ENCODE measurements at places on chromosomes 2 and 18. TPM values are rescaled to one million over a fixed set of nuclear protein-coding genes. Genes with fewer than 3 reads are reported as not detected.
A peak's percentile ranks its signal among the peaks of the same experiment; 100 is the strongest.

DNA sequence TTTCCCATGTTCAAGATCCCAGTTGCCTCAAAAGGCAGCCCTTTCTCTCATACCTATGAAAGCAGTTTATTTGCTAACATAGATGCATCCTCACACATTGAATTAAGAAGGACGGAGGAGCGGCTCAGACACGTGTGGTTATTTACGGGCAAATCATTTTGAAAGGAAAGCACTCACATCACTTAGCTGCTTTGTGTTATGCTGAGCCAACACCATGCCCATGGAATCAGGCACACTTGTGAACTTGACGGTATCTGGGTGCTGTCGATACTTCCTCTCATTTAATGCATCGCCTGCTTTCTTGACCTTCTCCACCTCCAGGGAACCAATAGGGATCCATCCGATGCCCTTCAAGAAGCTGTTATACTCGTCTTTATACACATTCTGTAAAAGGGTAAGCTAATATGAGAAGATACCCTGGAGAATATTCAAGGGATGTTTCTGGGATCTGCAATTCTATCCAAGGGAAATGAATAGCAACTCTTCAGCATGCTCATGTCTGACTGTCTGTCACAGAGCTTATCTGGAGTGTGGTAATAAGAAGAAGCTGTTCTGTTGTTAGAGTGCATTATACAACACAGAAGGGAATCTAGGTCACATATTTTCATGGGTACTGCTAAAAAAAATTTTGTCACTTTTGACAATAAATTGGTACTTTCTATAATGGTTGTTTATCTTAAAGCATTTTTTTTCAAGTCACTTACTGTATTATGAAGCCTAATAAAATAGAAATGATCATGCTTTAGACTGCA lies 63.3 kb downstream of the NEB start:
- no peak for DNase-seq

DNA sequence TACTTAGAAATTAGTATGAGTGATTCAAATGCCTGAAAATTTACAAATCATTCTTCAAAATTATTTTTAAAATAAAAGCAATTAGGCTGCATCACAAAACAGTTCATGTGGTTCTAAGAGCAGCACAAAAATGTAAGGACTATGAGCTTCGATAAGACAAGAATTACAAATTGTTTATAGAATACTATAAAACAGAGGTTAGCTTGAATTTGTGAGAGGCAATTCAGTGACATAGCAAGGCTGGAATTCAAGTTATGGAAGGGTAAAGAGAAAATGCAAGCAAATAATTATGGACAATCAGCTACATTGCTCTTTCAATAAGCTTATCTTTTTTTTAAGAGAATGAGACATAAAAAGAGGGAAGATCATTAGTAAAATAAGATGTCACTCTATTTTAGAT lies 7.1 kb upstream of the XIRP2 start:
- no peak for DNase-seq

Gene CDH19
- total RNA-seq, result 11.9 TPM

- DNase-seq, result peak; percentile 50
Observed at GRCh38 chr18:58310517-58310916, 266.5 kb downstream of the NEDD4L start.

DNA sequence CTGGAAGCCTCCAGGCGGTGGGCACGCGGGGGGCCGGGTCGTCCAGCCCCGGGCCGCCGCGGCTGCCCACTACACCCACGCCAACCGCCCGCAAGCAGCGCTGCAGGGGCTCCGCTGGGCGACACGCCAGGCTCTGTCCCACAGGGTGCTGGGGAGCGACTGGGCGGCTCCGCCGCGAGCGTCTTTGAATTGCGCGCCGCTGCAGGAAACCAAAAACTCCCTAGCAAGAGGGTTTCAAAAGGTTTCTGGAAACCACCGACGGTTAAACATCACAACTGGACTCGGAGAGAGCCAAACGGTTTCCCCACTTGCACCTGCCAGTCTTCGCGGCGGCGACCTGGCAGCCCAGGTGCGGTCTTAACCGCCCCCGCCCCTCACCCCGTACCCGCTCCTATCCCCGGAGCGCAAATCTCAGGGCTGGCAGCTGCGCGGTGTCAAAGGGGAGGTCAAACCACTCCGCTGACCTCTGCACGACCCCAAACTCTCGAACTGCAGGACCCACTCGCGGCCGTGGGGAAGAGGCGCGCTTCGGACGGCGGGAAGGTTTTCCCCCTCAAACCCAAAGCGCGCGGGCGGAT lies 1.0 kb downstream of the CXCR4 start:
- DNase-seq, result peak; percentile 45

Gene AKAIN1
- total RNA-seq, result not detected

- no peak for DNase-seq
Observed at GRCh38 chr2:44965684-44966083, 24.2 kb downstream of the SIX3 start.

Gene FBXO41
- 3.6 TPM for total RNA-seq
